ENCODE measurements at places on chromosomes 1 and 21.

DNA sequence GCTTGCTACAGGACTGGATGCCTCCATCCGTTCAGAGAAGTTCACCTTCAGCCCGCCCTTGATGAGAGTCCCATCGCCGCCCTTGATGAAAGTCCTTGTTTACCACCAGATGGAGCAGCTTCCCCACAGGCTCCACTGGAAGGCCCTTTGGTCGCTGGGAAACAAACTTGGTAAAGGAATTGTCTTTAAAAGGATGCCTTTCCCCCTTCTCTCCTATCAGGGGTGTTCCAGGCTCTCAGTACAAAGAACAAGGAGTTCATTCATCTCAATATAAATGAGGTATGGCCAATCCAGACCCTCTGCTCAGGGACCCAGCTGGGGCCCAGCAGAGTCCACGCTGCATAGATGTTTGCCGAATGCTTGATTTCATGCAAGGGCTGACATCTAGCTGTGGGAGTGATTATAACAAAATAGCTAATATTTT, 50.8 kb downstream of the CAPN9 start:
- peak; percentile 44 for DNase-seq

GRCh38 chr1:61042466-61043009, 39.8 kb upstream of the NFIA start:
- no peak for DNase-seq

GRCh38 chr1:154418062-154418921, 13.1 kb downstream of the IL6R start:
- DNase-seq: no peak

- no peak for DNase-seq
Measured at GRCh38 chr1:46802901-46803574, 4.2 kb downstream of the CYP4B1 start.

DNA sequence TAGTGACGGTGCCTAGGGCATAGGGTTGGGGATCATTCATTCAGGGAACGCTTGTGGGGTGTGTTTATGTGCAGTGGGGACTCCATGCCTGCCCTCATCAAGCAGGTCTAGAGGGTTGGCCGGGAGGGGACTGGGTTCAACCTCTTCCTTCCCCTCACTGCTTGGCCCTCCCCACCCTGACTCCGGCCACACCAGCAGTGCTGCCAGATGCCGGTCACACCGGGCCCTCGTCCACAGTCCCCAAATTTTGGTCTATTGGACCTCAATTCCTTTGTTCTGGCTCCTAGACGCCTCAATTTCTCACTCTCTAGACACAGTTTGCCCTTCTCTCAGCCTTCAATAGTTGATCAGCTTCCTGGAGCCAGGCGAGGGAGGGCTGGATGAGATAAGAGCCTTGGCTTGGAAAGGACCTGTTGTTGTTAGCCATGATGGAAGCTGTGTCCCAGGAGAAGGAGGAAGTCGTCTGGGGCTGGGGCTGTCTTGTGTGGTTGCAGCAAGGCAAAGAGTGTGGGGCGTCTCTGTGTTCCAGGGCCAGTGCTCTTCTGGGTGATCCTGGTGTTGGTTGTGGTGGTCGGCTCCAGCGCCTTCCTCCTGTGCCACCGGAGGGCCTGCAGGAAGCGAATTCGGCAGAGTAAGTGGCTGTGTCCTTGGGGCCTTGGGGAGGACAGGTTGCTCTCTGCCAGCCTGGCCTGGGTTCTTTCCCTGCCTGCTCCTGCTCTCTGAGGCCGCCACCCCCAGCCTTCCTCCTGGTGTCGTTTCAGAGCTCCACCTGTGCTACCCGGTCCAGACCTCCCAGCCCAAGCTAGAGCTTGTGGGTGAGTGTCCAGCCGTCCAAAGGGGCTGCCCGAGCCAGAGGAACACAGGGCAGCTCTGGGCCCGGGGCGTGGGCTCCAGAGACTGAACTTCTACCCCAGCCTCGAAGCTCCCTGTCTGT, 41.1 kb upstream of the TNFRSF1B start:
- peak; percentile 53 for DNase-seq

GRCh38 chr1:201192261-201192788, 1.7 kb downstream of the IGFN1 start:
- no peak for DNase-seq

GRCh38 chr1:39324888-39325287, 120.4 kb downstream of the MACF1 start:
- no peak for DNase-seq

GRCh38 chr1:237953238-237953637, 62.5 kb upstream of the ZP4 start:
- peak; percentile 13 for DNase-seq

DNA sequence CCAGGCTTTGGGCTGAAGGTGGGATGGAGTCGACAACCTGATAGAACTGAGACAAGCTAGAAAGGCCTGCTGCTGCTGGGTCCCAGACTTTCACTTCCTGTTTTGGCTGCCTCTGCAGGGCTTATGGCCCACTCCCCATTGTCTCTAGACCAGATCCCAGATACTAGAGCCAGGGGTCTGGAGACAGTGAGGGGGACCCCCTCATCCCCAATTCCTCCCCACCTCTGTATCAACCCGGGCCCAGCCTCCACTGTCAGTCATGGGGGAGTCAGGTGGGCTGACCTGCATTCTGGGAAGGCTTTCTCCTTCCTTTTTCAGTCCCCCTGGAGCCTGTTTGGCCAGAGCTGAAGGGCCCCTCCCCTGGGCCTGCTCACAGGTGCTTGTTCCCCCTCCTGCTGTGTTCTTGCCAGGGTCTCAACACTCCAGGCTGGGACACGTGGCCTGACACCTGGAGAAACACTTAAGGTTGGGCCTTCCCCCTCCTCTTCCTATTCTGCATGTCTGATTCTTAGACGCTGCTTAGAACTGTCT, 18.0 kb upstream of the ETV3L start:
- DNase-seq: peak; percentile 51

DNA sequence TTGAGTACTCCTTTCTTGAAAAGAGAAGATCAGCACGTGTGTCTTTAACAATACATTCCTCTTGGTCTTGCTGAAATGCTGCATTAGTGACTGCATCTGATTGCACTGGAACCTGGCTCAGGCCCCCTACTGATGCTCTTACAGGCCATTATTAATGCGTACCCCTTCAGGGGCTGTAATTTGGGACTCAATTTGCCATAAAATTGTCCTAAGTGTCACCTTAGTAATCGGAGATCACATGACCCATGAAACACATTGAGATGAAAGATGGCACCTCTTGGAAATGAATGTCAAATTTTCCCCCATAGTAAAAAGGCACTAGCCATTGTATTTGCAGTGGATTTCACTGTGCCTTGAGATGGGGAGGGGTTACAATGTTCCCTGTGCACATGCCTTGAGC, 563.3 kb downstream of the KIF26B start:
- no peak for DNase-seq

GRCh38 chr21:26522704-26523103, 50.4 kb downstream of the CYYR1 start:
- no peak for DNase-seq

GRCh38 chr1:55257958-55258357, 42.8 kb upstream of the USP24 start:
- peak; percentile 35 for DNase-seq

GRCh38 chr1:111195002-111195684, 5.3 kb downstream of the DENND2D start:
- no peak for DNase-seq

- peak; percentile 93 for DNase-seq
Measured at GRCh38 chr21:33394260-33394659, 9.0 kb upstream of the IFNGR2 start.

GRCh38 chr1:162030759-162031280, 7.2 kb upstream of the OLFML2B start:
- no peak for DNase-seq

DNA sequence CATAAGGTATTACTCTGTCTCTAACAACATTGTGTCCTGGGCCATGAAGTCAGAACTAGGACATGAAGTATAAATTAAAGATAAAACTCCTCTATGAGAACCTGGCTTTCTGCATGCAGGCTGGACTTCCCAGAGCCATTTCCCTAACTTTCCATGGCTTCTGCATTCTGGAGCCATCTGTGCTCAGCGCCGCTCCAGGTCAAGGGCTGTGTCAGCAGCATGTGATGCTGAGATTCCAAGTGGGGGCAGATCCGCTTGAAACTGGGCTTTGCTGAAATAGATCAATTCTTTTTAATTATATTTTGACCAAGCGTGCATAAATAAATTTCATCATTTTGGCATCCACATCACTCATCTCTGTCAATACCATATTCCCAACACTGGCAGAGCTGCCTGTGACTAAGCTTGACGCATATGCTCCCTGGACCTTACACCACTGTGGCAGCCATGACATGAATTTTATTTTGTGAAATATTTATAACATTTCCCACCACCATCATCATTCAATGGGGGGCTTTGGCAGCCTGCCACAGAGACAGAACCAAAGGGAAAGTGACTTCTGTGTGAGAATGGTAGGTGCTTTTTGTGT, 110.4 kb upstream of the KCNK1 start:
- DNase-seq: no peak

DNA sequence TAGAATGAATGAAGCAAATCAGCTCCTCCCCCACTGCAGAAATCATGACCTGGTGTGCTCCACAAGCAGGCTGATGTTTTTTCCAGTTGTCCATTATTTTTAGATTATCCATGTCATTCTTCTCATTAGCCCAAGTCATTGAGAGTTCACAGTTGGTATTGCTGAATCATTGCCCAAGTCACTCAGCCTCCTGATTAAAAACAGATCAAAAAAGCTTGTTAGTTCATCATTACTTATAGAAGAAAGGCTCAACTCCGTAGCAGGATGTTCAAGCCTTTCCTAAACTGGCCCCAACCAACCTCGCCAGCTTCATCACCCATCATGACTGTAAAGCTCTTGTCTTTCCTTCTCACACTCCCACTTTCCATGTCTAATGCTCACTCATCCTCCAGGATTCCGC, 161.3 kb upstream of the CTTNBP2NL start:
- no peak for DNase-seq

GRCh38 chr1:244974550-244974949, 110.2 kb upstream of the HNRNPU start:
- DNase-seq: no peak

GRCh38 chr1:99119188-99119587, 114.5 kb upstream of the PLPPR5 start:
- no peak for DNase-seq

- DNase-seq: no peak
Measured at GRCh38 chr1:175408986-175409385, 216.4 kb upstream of the KIAA0040 start.

GRCh38 chr1:12433323-12434053, 184.5 kb downstream of the DHRS3 start:
- DNase-seq: peak; percentile 54

DNA sequence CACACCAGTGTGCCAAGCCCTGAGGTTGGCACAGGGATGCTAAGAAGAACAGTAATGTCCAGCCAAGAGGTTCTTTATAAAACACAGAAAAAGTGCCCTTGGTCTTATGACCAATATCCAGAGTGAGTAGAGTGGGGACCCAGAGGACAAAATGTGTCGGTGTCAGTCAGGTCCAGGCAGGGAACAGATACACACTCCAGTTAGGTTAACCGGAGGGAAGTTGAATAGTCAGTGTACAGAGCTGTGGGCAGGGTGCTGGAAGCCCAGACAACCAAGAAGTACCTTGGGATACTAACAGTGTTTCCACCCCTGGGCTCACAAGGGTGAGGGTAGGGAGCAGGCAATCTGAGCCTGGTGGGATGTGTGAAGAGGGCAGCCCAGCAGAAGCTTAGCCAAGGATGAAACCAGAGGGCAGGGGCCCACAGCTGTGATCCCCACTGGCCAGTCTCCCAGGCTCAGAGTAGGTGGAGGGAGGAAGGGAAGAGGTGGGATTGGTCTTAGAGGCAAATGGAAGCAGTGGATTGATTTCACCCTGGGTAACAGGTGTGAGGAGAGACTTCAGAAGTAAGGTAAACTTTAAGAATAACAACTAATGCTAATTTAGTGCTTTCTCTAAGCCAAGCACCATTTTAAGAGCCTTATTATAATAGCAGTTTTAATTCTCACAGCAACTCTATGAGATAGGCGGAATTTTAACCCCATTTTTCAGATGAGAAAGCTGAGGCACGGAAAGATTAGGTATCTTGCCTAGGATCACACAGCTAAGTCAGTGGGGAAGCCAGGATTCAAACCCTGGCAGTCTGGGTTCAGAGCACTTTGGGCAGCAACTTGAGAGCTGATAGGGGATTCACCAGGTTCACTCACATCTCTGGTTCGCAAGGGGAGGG, 143.4 kb upstream of the HOOK1 start:
- DNase-seq: no peak

DNA sequence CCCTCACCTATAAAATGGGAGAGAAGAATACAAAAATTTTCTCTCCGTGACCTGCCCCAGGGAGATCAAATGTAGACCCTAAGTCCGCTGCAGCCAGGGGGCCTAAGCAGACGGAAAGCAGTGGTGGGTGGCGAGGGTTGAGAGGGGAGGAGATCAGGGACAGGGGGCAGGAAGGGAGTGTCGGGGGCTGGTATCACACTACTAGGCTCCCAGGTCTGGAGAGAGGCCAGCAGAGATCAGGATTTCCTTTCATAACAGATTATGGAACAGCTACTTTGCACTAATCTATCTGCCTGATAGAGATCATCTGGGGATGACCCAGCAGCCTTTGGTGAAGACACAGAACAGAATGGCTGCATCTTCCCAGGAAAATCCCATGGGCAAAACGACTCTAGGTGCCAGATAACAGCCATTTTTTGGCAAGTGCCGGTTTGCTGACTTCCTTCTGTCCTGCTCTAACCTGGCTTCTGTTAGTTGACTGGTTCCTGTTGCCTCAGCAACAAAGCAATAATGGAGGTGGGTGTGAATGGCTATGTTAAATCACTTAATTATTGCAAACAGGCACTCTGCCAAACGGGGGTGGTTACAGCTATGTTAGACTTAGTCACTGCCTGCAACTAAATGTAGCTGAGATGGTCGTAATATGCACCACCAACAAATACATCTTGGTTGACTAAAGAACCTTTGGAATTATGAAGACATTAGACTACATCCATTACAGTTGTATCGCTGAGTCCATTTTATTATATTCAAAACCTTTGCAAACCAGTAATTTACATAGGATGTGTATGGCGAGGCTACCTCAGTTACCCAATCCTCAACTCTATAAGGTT, 30.0 kb upstream of the EPS8L3 start:
- DNase-seq: peak; percentile 81

DNA sequence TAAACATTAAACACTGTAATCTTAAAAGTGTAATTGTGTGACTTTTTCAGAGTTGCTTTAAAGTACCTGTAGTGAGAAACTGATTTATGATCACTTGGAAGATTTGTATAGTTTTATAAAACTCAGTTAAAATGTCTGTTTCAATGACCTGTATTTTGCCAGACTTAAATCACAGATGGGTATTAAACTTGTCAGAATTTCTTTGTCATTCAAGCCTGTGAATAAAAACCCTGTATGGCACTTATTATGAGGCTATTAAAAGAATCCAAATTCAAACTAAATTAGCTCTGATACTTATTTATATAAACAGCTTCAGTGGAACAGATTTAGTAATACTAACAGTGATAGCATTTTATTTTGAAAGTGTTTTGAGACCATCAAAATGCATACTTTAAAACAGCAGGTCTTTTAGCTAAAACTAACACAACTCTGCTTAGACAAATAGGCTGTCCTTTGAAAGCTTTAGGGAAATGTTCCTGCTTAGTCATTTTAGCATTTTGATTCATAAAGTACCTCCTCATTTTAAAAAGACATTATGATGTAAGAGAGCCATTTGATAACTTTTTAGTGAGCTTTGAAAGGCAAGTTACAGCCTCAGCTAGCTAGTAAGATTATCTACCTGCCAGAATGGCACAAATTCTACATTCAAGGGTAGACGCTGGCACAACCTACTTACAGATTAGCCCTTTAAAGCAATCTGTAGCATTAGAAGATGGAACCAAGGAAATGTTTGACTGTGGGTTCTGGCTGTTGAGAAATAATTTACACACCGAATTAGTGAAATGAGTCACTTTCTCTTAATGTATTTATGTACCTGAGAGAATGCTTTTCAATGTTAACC, 9.4 kb downstream of the SOD1 start:
- DNase-seq: no peak
